Stimulated activated effector memory CD8-positive, alpha-beta T cell treated with anti-CD3 and anti-CD28 coated beads, Interleukin-12 subunit alpha, Interleukin-12 subunit beta, amount 100 ng/mL, for 72 hours (primary cell): ENCODE measurements at places on chromosomes 1 and 21.

GRCh38 chr1:159548126-159548525 lies 12.3 kb upstream of the OR10J5 start:
- no peak for DNase-seq

- no peak for DNase-seq
Measured at GRCh38 chr1:243727503-243728203, 122.4 kb downstream of the AKT3 start.

GRCh38 chr1:53732409-53732808 lies 6.6 kb downstream of the GLIS1 start:
- DNase-seq, result no peak

GRCh38 chr21:38821248-38821647 lies 15.5 kb downstream of the ETS2 start:
- DNase-seq, result no peak

- DNase-seq, result no peak
Measured at GRCh38 chr1:115912116-115912515, 64.2 kb upstream of the SLC22A15 start.

GRCh38 chr1:176843352-176844297 lies 320.9 kb downstream of the ASTN1 start:
- DNase-seq, result no peak

DNA sequence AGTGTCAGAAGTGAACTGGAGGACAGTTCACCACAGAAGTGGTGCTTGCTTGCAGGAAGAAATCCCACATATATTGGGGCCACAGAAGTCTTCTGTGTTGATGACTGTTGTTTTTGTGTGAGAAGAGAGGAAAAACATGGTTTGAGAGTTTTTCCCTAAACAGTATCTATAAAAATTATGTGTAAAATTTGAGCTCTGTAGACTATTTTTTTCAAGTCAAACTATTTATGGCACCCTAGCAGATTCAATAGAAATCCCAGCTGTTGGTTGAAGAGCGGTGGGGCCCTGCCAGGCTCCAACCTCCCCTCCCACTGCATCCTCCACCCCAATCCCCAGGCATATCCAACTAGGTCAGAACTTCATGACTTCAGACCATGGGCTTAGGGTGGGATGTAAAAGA lies 61.6 kb downstream of the NTPCR start:
- DNase-seq, result no peak

DNA sequence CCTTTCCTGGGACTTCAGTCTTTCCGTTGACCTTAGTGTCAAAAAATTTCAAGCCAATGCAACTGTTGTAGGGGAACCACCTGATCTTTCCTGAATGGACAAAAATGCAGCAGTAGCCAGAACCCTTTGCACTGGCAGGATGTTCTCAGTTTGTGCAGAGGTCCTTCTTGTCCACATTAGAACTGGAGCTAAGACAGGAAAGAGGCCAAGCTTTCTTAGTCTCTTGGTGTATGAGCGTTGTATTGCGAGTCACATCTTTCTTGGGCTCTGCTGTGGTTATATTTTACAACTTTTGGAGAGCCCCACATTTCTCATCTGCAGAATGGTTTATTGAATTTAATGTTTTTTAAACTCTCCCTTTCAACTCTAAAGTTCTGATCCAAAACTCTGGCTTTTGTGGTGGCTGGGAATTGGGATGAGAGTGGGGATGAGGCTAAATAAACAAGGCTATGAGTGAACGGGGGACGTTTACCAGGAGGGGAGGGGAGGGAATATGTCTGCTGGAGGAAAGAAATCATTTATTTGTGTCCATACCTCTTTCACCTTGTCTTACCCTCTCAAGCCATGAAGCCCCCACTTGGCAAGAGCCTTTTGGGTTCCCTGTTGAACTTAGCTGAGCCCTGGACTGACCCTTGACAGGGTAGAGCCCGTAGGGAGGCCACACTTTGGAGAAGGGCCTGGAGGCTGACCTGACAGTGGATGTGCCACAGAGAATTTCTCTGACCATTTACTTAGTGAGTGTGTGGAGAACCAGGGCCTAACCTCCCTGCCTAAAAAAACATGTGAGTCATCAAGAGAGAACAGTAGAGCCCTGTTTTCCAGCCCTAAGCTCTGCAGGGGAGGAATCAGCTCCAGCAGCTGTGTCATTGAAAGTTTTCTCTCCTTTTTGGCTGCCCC lies 586 bp downstream of the CHI3L2 start:
- DNase-seq, result no peak

DNA sequence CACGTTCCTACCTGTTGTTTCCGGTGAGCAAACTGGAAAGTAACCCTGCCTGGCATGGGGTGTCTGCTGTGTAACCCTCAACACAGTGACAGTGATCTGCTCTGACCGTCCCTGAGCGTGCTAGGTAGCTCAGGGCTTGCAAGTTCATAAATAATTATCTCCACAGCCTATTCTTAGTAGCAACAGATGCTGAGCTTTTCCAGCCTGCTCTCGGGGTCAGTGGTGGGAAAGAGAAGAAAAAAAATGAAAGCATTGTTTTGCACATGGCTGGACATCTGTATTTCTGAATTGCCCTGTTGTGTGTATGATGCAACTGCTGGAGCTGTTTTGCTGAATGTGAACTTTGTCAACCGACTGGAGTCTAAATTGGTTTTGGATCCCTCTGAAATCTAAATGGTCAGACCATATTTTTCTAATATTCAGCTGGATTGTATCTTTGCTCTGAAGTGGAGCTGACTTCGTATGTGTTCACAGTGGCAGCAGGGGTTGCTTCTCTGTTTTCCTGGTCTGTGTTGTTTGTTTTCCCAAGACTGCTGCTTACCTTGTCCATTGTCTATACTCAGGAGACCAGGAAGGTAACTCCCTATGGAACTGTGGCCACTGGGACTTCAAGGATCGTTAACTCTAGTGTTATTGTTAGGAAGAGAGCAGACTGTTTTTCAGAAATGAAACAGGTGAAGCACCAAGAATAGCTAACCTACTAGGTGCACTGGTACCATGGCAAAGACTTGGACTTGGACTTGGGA lies 27.0 kb downstream of the TGFB2 start:
- DNase-seq, result no peak

DNA sequence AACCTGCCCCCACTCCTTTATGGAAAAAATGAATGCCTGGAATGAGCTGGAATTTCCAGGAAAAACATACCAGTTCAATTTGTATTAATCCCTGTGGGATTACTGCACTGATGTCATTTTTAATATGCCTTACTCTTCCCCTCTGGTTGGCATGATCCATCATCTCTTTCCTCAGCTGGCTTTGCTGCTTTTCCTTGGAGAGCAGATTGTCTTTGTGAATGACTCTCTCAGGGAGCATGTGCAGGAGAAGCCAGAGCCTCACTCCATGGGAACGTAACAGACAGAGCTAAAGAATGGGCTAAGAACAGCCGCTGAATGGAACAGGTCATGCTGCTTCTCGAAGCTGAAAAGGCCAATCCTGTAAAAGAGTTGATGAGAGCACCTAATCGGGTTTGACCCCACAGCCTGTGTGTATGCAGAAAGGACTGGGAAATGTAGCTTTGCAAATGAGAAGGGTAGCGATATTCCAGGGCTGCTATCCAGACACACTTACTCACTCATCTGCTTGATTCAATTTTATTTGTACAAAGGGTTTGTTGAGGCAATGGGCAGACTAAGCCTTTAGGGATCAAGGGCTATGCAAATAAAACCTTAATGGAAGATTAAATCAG lies 20.7 kb downstream of the PHC2 start:
- DNase-seq, result no peak

DNA sequence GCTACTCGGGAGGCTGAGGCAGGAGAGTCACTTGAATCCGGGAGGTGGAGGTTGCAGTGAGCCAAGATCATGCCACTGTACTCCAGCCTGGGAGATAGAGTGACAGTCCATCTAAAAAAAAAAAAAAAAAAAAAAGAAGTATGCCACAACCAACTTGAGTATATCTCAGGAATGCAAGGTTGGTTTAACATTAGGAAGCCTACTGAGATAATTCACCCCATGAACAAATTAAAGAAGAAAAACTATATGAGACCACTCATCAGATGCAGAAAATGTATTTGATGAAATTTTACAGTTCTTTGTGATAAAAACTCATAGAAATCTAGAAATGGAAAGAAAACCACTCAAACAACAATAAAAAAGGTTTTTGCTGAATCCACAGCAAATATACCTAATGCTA lies 373.8 kb downstream of the LMO4 start:
- no peak for DNase-seq

- DNase-seq, result no peak
Measured at GRCh38 chr1:8525558-8526275, 207.8 kb downstream of the SLC45A1 start.

DNA sequence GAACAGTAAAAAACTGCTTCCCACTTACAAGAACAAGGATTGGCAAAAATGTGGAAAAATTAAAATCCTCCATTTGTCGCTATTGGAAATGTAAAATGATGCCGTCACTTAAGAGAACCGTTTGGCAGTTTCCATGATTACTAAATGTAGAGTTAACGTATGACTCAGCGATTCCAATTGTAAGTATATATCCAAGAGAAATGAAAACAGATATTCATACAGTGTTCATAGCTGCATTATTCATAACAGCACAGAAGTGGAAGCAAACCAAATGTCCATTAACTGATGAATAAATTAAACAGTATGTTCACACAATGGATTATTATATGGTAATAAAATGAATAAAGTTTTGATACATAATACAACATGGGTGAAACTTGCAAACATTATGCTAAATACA lies 971.0 kb downstream of the AMY1C start:
- no peak for DNase-seq
